ENCODE measurements at places on chromosomes 11 and 22.

DNA sequence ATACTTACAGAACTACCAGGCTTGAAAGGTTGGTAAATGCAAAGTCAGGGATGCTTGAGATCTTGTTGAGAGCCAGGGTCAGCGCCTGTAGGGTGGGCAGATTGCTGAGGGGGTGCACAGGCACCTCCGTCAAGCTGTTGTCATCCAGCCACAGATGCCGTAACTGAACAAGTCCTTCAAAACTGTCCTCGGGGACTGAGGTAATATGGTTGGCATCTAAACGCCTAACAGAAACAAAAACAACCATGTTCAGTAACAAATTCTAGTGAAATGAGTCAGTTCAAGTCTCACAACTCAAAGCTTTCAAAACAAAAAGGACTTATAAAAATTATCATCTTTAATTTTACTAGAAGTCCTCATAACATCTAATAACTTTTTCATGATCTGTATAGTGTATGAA lies 22.2 kb upstream of the CCDC34 start:
- no peak for DNase-seq

GRCh38 chr11:59175091-59175501 lies 3.2 kb downstream of the DTX4 start:
- peak; percentile 17 for DNase-seq

DNA sequence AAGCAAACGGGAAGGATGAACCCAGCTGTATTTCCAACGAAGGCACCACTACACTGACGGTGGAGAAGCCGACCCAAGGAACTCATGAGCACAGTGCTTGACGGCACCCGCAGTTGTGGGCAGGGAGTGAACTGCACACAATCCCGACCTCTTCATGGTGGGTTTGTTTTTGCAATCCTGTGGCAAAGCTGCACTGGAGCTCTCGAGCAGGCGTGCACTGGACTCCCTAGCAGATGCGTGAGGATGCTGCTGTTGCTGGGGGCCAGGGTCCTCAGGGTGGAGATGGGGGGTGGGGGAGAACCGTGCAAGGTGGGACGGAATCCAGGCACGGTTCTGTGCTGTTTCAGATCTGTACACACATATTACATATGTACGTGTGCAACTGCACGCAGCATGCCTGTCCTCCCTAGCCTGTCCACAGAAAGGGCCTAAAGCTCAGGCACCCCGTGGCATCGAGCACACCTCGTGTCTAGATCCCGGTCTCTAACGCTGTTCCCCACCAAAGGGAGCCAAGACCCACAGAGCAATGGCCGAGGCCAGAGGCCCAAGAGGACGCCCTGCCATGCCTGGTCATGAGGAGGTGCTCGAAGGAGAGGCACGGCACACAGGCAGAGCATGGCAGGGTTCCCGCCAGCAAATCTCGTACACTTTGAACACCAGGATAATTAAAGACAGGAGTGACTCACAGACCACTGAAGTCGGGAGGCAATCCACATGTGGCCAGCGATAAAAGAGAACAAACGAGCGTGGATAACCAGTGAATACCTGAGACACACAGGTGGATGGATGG lies 17.6 kb downstream of the ALG12 start:
- no peak for DNase-seq

GRCh38 chr22:49091451-49091850 lies 736.2 kb downstream of the BRD1 start:
- DNase-seq: no peak

DNA sequence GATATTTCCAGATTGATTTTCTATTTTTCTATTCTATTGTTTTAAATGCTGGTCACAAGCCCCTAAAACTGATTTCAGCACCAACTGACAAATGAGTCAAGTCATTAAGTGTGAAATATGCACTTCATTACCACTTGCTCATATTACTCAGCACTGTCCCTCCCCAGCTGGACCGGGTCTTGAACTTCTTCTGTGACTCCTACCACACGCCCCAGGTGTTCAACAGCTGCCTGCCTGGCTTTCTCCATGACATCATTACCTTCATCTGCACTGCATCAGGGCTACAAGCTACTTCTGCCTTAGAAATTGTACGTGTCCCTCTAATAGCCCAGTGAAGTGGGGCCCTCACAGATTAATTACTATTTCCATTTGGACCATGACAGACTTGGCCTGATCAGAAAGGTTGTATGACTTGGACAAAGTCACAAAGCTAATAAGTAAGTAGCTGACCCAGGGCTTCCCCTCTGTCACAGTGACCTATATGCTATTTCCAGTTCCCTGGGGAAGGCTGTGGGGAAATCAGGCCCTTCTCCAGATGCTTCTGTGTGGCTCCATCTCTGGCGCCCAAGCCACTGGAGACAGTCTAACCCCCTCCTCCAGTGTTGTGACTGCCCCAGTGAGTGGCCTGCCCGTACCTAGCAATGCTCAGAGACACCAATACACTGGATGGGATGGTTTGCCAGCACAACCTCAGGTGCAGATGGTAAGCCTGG lies 18.1 kb downstream of the TBC1D10A start:
- DNase-seq: no peak

GRCh38 chr11:452203-452744 lies 2.2 kb downstream of the PTDSS2 start:
- DNase-seq: no peak

GRCh38 chr11:7306900-7307299 lies 55.2 kb downstream of the SYT9 start:
- DNase-seq: no peak

DNA sequence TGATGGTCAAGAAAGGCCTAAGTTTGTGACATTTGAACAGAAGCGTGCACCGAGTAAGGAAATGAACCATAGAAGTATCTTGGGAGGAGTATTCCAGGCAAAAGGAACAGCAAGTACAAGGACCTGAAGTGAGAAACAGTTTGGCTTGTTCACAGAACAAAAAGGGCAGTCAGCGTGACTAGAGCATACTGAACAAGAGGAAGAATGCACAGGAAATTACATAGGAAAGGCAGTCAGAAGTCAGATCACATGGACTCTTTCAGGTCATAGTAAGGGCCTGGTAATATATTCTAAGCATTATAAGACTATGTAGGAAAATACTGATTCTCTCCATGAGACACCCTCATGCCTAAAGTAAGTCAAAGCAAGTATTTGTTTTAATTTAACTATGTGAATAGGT lies 52.3 kb upstream of the GAB2 start:
- no peak for DNase-seq

DNA sequence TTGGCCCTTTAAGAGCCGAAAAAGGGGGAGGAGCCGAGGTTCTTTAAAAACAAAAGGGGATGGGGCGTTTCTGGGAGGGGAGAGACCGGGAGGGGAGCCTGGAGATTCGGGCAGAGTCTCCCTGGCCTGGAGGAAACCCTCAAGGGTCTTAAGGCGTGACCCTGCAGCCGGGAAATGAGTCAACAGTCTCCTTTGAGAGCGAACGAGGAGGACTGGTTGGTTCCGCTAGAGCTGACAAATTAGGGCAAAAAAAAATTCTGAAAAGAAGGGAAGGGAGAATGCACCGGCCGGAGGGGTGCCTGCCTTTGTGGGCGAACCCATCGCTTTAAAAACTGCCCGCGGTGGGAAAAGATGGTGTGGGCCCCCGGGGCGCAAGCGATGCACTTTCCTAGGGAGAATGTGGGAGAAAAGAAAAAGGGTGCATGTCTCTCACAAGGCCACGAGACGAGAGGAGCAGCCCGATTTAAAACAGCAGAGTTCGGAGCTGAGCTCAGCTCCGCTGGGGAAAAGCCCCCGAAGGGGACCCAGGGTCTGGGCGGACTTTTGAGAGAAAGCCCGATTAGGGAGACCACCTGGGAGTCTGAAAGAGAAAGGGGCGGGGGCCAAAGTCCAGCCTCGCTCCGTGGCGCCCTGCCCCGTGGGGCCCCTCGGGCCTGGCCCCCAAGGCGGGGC lies 874 bp downstream of the ZFTA start:
- peak; percentile 51 for DNase-seq

- DNase-seq: peak; percentile 18
Measured at GRCh38 chr22:25777870-25778269, 35.9 kb downstream of the MYO18B start.

DNA sequence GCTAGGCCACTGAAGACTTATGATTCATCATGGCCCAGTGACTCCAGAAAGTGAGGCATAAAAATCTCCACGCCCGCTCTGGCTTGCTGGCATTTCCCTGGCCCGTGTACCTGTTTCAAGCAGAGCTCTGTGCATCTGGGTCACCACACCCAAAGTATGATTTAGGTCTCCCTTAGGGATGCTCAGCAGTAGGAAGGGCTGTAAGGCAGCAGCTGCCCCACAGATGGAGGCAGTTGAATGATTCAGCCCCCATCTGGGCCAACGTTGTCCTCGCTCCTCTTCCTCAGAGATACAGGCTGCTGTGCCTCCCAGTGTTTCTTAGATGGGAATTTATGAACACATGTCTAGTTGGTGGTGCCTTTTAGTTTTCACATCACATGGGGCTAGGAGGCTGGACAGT lies 21.6 kb downstream of the GPR83 start:
- no peak for DNase-seq

- DNase-seq: no peak
Measured at GRCh38 chr11:95991545-95991944, 67.6 kb upstream of the MTMR2 start.

GRCh38 chr22:17476838-17477237 lies 86.5 kb upstream of the SLC25A18 start:
- no peak for DNase-seq

GRCh38 chr11:30285416-30286121 lies 37.3 kb upstream of the ARL14EP start:
- no peak for DNase-seq

- DNase-seq: no peak
Measured at GRCh38 chr11:2789791-2790567, 90.2 kb upstream of the KCNQ1OT1 start.

- DNase-seq: no peak
Measured at GRCh38 chr11:104291646-104292045, 127.7 kb upstream of the PDGFD start.

GRCh38 chr11:18106688-18107087 lies 806 bp upstream of the SAAL1 start:
- no peak for DNase-seq

GRCh38 chr11:68271023-68271780 lies 571 bp downstream of the C11orf24 start:
- no peak for DNase-seq

DNA sequence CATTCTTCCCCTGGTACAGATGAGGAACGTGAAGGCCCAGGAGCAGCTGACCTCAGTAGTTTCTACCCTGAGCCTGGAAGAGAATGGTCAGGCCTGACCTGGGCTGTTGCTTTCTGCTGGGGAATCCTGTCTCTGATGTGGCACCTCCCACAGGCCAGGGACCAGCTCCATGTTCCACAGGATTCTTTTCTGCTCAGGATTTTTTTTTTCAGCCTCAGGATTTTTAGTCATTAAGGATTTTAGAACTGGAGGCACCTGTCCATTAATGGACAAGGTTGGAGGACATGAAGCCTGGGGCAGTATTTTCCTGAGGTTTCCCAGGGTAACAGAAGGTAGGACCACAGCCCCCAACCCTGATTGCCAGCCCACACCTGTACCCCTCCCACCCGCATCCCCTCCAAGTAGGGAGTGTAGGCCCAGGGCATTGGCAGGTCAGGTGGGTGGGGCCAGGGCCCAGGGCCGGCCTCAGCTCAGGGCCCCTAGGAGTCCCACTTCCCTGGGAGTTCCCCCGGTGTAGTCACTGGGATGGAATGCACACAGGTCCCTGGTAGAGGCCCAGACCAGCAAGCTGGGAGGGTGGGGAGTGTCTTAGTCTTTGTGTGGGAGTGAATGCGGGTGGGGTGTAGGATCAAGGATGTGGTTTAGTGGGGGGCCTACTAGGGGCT lies 16.1 kb downstream of the BIK start:
- DNase-seq: no peak

- peak; percentile 69 for DNase-seq
Measured at GRCh38 chr11:2590965-2591754, 108.6 kb downstream of the KCNQ1OT1 start.

GRCh38 chr11:77197626-77198320 lies 69.7 kb downstream of the MYO7A start:
- no peak for DNase-seq

Measured in hippocampal formation (tissue), 2 donors.